ENCODE measurements at places on chromosomes 3 and 15.

GRCh38 chr15:58758141-58758540, 8.6 kb upstream of the ADAM10 start:
- peak; percentile 23 for DNase-seq

DNA sequence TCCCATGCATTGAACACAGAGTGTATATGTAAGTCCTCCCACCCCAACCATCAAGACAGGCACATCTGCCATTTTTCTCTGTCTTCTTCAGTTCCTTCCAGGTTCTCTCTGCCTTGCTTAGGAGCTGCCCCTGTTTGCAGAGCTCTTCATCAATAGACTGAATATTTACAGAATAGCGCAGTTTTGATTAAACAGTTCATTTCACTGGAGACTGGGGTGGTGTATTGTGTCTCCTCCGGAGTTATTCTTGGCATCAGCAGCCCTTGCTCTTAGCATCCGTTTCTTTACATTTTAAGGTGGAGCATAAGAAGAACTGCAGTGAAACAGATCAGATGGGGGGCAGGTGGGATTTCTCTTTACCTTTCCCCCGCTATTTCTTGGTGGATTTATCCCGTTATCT, 87.7 kb downstream of the LIPC start:
- no peak for DNase-seq

- peak; percentile 91 for DNase-seq
Observed at GRCh38 chr15:39908186-39908585, 11.9 kb downstream of the GPR176 start.

DNA sequence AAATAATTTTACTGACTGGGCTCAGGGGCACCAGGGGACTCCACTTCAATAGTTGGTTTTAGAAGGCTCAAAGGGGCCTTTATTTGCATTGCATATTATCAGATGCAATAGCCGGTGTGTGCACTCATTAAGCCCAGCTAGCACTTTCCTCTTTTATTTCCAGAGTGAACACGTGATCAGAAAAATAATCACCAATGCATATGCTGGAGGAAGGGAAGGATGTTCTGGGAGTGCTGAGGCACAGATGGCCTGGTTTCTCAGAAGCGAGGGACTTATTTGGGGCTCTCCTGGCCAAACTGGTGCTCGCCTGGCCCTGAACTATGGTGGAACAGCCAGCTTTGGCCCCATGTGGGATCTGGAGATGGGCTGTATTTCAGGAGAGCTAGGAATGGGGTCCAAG, 60.4 kb upstream of the SEC13 start:
- DNase-seq = no peak

- no peak for DNase-seq
Observed at GRCh38 chr3:4751029-4751501, 228.2 kb upstream of the BHLHE40 start.

DNA sequence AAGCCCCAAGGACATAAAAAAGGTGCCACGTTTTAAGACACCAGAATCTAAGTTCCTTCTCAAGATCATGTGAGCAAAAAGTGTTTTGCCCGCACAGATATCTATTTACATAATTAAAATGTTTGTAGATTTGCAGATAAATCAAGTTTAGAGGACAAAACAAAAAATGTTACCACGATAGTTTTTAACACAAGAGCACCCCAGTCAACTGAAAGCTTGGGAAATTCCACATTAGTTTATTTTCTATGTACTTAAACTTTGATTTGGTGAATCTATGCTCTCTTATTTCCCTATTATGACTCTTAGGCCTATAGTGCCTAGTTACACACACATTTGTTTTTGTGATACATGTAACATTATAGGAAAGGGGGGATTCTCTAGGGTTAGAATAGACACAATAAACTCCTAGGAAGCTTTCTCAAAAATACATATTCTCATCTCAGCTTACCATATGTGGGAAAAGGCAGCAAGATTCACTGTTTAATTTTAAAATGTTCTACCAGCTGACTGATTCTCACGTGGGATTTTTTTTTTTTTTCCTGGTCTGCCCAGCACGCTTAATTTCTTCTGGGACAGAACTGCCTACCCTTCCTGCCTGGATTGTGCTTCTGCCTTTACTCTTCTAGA, 8.4 kb upstream of the LEKR1 start:
- DNase-seq = no peak

GRCh38 chr3:56355570-56356185, 112.6 kb downstream of the ERC2 start:
- no peak for DNase-seq

DNA sequence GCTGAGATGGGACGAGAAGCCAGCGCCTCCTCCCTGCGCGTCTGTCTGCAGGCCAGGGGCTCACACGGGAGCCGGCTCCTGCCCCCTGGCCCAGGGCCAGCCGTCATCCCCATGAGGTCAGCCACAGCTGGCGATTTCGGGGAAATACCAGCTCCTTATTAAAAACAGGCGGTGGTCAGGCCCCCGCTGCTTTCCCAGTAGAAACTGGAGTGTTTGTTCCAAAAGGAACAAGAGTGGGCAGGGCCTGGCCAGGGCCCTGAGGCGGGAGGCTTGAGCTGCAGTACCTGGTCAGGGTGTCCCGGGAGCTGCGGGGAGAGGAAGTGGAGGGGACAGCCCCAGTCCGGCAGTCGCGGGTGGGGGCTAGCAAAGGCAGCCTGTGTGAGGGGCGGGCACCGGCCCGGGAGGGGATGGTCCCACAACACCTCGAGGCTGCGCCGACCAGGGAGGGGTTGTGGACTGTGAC, 17.8 kb downstream of the MYL3 start:
- DNase-seq = peak; percentile 85

DNA sequence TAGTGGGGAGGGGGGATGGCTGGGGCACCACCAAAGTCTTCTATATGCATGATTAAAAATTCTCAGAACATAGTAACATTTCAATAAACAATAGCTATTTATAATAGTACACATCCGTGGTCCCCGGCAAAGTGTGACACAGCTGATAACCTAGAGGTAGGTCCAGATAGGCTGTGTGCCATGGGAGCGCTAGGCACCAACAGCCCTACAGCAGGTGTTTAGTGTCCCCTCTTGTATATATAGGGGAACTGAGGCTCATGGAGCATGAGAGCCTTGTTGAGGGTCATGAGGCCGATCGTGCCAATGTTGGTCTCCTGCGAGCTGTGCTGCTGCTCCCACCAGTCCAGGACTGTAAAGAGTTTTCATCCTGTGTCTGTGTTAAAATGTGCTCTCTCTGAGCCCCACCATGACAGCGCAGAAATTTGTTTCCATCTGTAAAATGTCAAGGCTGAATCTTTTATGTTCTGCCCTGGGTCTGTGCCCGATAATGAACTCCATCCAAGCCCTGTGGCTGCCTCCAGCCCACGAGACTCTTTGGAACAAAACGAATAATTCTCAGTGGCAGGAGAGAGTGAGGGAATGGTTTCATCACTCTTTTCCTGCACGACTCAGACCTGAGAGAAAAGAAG, 14.5 kb downstream of the TMEM158 start:
- no peak for DNase-seq

GRCh38 chr3:109275702-109276293, 40.5 kb downstream of the DPPA2 start:
- peak; percentile 43 for DNase-seq

DNA sequence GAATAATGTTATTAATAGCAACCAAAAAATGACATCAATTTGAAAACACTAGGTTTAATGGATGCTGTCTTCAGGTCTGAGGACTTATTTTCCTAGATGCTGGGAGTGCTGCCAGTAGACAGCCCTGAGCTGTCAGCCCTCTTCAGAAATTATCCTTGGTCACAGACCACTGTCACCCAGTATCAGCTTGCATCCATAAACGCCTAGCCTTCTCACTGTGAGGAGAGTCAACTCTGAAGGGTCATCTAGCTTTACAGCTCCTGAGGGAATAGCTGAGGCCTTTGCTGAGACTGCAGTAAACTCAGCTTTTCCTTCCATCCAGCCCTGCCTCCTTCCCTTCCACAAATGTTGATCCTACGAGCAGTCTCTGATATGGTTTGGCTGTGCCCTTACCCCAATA, 19.4 kb upstream of the MNS1 start:
- peak; percentile 30 for DNase-seq

- peak; percentile 10 for DNase-seq
Observed at GRCh38 chr3:183502237-183503181, 53.0 kb downstream of the KLHL6 start.

DNA sequence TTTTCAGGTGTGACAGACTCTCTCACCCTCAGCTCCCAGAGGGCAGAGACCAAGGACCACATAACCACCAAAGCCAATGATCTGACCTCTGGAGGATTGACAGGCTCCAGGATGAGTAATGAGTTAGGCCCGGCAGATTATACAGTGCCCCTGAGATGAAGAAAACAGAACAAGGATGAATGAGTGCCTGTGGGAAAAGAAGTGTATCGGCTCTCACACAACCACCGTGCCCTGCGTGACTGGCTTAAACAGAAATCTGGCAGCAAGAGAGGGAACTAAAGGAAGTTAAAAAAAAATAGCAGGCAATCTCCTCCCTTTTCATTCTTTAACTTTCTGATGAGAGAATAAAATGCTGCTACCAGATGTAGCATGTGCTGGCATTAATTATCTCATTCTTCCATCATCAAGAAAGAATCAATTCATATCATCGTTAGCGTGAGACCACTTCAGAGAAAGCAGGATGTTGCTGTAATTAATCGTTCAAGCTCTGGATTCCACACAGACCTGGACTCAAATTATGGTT, 227.5 kb upstream of the COL8A1 start:
- peak; percentile 98 for DNase-seq

DNA sequence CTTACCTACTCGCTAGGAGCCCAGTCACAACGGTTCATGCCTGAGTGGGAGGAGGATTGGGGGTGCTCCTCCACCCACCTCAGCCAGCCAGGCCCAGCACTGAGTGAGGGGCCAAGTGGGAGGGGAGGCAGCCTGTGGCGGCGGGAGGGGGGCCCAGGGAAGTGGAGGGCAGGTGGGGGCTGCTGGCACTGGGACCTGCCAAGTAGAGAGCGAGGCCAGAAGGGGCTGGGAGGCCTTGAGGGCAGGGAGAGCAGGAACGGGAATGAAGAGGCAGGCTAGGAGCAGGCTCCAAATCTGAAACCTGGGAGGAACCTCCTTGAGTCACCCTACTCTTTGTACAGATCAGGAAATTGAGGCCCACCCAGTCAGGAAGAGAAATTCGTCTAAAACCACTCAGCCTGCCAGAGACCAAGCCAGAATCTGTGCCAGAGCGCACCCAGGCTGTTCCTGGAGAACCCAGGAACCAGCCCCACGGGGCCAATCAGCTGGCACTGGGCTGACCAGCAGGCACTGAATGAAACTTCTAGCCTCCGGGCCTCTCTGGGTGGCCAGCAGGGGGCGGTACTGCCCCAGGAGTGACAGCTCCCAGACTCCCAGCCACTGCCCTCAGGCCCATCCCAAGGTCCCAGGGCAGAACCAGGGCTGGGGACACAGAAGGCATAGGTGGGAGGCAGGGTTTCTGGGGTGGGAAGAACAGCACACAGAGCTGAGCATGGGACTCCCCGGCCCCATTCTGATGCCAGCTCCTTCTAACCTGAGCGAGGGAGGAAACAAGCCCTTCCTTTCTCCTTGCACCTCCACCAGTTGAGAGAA, 14.8 kb upstream of the CYP11A1 start:
- DNase-seq = peak; percentile 72

- DNase-seq = no peak
Observed at GRCh38 chr3:62480056-62480455, 106.7 kb upstream of the FEZF2 start.

- DNase-seq = no peak
Observed at GRCh38 chr3:126117786-126118185, 33.9 kb upstream of the SLC41A3 start.

DNA sequence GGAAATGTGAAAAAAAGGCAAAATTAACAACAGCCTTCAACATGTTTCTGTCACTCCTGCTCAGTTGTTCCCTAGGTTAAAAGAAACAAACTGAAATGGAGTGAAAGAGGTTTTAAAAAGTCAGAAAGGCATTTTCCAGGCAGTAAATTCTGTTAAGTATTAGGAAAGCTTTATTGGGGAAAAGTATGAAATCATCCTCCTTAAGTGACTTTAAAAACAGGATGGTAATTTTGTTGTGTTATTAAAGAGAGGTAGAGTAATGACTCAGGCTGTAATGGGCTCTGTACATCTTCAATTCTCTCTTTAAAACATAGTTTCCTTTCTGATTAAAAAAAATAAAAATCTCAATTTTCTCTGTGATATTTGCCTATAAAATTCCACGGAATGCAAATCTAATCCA, 81.1 kb downstream of the OTOL1 start:
- no peak for DNase-seq

- no peak for DNase-seq
Observed at GRCh38 chr15:60346077-60346476, 51.7 kb downstream of the ANXA2 start.
